GM12865 (cell line): ENCODE measurements at places on chromosomes 12 and 14.

GRCh38 chr14:31886156-31886835, 190.8 kb upstream of the ARHGAP5 start:
- DNase-seq: no peak

GRCh38 chr12:130667421-130667960, 48.6 kb downstream of the RIMBP2 start:
- no peak for DNase-seq

DNA sequence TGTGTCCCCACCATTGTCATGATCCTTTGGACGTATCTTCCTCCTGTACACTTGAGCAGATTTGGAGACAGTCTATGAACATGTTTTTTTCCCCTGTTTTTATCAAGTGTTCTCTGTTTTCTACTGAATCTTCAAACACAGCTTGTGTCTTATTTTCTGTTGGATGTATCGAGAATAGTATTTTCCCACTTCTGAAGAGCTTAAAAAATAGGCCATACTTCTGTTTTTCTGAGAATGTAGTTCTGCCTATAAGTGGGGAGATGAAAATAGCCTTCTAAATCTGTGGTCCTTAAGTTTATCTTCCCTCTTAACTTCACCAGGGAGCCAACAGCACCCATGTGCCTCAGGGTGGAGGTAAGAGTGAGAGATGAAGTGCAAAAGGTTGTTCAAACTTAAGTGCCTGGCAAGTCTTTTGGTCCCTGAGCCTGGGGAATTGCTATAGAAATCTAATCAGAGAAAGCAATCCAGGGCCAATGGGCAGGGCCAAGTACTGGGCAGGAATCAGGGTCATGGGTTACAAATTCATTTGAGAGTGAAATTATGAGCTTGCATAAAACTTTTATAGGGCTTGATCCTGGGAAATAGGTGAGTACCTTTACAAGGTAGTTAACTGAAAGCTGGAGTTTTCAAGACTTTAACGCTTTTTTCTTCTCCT, 58.9 kb downstream of the ARF6 start:
- DNase-seq: no peak

- no peak for DNase-seq
Measured at GRCh38 chr12:122072031-122072970, 6.3 kb upstream of the MLXIP start.

DNA sequence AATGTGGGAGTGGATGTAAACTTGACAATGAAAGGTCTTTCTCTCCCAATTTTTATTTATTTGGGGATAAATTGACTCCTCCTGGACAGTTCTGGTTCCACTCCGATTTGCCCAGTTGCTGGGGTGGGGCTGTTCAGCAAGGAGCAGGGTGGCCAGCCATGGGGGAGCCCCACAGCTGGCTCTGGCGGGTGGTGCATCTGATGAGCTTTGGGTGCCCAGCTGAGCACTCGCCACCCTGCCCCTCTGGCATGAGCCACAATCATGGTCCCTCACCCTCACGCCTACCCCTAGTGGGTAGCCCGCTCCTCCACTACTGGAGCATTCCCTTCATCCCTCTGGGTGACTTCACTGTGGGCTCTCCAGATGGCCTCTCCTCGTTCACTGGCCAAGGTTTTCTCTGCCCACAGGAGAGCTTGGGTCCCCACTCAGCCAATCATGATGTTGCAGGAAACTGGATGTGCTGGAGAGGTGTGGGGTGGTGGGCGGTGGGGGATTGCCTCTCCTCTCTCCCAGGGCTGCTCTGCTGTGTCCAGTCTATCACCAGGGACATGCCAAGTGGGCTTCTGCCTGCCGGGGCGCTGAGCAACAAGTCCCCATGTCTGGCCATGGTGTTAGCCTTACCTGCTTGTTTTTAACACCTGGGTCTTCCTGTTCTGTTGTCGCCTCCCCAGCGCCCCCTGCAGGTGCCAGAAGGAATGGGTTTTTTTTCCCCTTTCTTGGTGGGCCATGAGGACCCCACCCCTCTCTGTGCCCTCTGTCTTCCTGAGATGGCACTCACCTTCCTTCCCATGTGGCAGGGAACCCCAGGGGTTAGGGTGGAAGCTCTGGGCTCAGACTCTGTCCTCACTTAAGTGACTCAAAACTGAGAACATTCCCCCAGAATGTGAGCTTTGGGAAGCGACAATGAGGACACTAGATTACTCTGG, 3.4 kb downstream of the CYP46A1 start:
- peak; percentile 23 for DNase-seq

DNA sequence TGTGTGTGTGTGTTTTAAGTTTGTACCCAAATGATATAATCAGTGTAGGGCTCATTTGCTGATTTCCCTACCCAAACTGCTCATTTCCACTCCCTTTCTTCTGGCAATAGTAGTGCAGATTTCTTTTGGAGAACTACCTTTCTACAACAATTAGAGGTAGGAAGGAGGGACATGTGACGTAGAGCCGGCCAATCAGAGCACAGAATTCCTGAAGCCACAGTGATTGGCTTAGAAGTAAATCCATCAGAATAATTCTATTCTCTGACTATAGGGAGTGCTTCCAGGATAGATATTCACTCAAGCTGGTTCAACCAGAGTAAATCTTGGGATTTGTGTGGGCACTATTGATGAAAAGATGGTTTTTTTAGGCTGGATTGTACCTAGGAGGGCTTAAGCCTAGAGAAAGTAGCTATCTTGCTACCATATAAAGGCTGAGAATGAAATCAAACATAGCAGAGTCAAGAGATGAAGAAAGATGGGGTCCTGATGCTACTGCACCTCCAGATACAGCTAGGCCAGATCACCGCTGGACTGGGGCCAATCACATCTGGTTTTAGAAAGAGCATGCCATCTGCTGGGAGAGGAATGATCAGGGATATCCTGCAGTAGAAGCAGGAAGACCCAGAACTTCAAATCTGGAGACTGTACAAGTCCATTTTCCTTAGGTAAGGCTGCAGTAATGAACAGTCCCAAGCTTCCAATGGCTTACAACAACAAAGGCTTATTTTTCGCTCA, 54.1 kb upstream of the NUAK1 start:
- DNase-seq: no peak

- no peak for DNase-seq
Measured at GRCh38 chr12:126191031-126191891, 1126.0 kb downstream of the AACS start.

DNA sequence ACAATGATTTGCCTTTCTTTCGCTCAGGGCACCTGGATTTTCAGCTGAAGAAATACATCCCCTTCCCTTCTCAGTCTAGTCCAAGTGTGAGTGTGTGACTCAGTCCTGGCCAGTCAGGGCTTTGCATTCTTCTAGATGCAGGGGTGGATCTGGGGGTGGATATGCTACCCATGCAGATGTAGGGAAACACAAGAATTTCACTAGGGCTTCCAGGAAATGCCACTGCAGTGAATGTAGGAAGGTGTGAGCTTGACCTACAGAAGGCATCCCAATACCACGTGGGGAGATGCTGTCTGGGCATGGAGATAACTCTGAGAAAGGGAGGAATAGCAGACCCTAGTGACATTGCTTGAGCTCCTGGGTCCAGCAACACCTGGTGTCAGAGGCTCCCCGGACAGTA, 404.2 kb downstream of the GLT1D1 start:
- no peak for DNase-seq
